ENCODE measurements at places on chromosomes 1 and 21.
A peak's percentile ranks its signal among the peaks of the same experiment; 100 is the strongest.

DNA sequence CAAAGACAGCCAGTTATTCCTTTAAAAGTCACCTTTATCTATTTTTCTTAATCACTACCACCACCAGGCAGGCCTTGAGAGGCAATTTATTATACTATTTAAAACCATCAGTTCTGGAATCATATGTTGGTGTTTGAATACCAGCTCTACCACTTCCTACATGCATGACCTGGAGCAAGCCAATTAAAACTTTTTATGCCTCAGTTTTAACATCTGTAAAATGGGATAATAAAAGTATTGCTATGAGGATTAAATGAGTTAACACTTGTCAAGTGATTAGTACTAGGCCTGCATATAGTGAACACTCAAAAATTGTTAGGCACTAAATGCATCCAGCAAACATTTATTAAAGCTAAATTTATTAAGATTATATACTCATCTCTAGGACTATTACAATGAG is 49.2 kb upstream of the ADORA3 start:
- DNase-seq, result no peak

DNA sequence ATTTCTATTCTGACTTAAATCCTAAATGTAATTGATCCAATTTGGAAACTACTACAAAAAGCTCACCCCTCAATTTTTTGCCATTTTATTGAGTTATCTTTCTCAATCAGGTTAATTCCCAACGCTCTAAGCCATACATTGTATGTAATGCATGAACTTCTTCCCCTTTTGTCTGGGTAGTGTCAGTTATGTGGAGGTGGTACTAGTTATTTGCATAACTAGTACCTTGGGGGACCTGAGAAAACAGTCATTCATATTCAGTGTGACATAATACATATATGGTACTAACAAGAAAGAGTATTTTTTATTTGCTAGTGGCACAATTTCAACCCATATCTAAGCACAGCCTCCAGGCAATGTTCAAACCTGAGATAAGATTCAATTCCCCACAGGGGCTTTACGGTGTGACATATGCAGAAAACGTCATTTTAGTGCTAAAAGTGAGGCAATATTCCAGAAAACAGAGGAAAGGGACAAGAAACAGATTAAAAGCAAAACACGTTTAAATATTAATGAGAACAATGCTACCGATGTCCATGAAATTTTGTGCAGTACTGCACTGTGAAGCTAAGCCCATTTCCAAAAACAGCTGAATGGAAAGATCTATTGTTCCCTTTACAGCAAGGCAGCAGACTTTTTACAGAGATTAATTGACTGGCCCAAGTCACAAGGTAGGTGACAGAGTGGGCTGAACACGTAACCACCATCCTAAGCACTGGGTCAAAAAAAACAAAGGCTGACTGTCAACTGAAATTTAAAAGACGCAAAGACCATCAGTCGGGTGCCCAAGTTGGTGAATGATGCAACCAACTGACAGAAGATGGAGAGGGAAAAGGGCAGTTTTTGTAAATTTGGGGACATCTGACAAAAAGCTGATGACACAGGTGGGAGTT is 1.4 kb downstream of the HLCS start:
- DNase-seq, result peak; percentile 14

DNA sequence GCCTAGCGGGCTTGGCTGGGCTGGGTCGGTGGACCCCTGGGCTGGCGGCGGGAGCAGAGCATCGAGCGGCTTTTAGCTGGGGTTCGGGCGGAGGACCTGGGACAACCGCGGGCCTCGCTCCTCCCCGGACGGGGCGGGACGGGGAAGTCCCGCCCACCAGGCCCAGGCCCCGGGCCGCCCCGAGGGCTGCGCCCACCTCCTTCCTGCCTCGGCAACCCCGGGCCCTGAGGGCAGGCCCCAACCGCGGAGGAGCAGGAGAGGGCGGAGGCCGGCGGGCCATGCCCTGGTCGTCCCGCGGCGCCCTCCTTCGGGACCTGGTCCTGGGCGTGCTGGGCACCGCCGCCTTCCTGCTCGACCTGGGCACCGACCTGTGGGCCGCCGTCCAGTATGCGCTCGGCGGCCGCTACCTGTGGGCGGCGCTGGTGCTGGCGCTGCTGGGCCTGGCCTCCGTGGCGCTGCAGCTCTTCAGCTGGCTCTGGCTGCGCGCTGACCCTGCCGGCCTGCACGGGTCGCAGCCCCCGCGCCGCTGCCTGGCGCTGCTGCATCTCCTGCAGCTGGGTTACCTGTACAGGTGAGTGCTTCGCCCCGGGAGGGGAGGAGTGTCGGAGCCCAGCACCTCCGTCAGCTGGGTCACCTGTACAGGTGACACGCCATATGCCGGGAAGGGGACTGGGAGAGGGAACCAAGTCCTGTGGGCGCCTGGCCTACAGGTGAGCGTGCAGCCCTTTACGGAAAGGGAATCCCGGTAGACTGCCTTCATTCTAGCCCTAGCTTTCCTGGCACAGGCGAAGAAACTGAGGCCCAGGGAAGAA is at the start of gene XKR8:
TSS of gene XKR8 (plus strand) at position 182 of the 812 bp plus-strand sequence. CDS start at position 279, 97 bp downstream.
- peak; percentile 85 for DNase-seq

DNA sequence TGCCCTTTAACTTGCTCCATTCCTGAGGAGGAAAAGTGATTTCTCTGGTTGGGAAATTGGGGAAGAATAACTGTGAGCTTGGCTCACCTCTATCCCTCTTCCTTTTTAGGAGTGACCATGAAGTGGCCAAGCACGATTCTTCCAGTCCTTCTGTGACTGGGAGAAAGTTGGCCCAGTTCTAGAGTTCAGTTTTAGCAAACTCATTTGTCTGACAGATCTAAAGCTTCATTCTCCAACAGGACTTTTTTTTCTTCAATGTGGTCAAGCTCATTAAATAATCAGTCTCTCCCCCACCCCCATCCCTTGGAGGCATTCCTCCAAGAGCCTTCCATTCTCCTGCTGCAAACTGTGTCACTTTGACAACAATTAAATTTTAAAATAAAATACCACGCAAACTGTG is 6.4 kb upstream of the AGL start:
- DNase-seq, result no peak

GRCh38 chr1:225772323-225772768 is 5.3 kb upstream of the SRP9 start:
- peak; percentile 82 for DNase-seq

DNA sequence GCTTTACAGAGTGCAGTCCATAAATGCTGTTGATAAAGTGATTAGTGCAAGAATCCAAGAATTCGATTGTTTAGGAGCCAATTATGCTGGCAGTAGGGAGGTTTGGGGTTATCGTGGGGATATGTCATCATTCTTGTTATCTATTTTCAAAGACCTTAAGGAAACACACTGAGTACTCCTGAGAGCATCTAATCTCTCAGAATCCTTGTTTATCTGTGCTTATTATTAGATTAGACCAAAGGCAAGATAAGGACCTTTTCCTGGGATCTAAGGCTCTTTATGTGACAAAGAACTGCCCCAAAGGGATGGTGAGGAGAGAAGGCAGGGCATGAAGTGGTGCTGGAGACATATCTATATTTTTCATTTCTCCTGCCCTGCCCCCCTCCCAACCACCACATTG is 139.1 kb downstream of the TSEN15 start:
- DNase-seq, result no peak

DNA sequence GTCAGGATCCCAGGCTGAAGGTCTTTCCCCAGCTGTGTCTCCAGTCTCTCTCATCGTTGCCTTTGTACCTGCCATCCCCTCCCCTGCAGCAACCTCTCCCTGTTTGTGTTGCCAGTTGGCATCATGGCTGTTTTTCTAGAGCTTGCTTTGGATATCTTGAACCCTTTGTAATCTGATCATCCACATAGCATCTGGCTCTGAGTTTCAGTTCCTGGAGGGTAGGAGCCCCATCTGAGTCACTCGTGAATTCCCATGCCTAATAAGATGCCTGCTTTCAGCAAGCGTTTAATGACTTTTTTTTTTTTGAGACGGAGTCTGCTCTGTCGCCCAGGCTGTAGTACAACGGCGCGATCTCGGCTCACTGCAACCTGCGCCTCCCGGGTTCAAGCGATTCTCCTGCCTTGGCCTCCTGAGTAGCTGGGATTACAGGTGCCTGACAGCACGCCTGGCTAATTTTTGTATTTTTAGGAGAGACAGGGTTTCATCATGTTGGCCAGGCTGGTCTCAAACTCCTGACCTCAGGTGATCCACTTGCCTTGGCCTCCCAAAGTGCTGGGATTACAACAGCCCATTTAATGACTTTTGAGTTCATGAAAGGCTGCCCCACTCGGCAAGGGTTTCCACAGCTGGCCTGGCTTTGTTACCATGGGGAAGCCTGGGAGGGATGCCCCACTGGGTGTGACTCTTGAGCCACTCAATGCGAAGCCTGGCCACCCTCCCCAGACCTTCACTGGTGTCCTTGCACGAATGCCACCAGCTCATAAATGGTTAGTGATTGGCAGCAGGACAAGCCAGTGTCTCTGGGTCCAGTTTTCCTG is 11.9 kb downstream of the ALPL start:
- DNase-seq, result peak; percentile 59

GRCh38 chr21:15775981-15776380 is 46.2 kb downstream of the USP25 start:
- DNase-seq, result no peak

DNA sequence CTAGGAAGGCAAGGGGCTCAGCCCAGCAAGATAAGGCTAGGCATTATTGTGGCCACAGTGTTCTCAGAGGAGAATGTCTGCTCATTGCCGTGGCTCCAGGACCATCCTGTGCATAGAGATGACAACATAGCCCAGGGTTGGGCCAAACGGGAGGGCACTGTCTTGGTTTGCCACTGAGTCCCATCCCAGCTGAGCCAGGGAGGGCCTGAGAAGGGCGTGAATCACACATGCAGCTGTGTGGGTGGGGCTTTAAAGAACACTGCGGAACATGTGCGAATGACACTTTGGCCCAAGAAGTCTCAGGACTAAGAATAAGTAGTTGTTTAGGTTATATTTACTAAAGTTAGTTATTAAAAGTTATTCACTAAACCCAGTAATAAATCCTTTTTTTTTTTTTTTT is 18.5 kb downstream of the CHAF1B start:
- no peak for DNase-seq

- no peak for DNase-seq
Measured at GRCh38 chr21:37153196-37153934, 80.3 kb downstream of the TTC3 start.

GRCh38 chr21:33230545-33231324 is 997 bp downstream of the IFNAR2 start:
- DNase-seq, result peak; percentile 53

DNA sequence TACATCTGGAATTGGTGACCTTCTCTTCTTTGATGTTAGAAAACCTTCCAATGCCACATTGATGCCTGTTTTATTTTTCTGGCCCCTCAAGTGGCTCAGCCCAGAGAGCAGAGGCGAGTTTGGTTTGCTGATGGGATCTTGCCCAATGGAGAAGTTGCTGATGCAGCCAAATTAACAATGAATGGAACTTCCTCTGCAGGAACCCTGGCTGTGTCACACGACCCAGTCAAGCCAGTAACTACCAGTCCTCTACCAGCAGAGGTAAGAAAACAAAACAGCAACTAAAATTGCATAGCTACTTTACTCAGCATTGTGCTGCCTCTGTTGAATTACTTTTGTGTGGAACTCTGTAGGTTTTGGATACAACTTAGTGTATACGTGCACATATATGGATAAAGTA is 97.6 kb downstream of the CC2D1B start:
- DNase-seq, result peak; percentile 73

- no peak for DNase-seq
Measured at GRCh38 chr1:54377040-54377691, 29.0 kb downstream of the SSBP3 start.

GRCh38 chr1:24727501-24728216 is 17.6 kb upstream of the CLIC4 start:
- peak; percentile 97 for DNase-seq

- DNase-seq, result no peak
Measured at GRCh38 chr1:15139654-15140350, 13.7 kb upstream of the TMEM51 start.

GRCh38 chr1:173409613-173410012 is 67.5 kb upstream of the PRDX6 start:
- DNase-seq, result peak; percentile 84

- no peak for DNase-seq
Measured at GRCh38 chr1:212951126-212951946, 995 bp downstream of the VASH2 start.

DNA sequence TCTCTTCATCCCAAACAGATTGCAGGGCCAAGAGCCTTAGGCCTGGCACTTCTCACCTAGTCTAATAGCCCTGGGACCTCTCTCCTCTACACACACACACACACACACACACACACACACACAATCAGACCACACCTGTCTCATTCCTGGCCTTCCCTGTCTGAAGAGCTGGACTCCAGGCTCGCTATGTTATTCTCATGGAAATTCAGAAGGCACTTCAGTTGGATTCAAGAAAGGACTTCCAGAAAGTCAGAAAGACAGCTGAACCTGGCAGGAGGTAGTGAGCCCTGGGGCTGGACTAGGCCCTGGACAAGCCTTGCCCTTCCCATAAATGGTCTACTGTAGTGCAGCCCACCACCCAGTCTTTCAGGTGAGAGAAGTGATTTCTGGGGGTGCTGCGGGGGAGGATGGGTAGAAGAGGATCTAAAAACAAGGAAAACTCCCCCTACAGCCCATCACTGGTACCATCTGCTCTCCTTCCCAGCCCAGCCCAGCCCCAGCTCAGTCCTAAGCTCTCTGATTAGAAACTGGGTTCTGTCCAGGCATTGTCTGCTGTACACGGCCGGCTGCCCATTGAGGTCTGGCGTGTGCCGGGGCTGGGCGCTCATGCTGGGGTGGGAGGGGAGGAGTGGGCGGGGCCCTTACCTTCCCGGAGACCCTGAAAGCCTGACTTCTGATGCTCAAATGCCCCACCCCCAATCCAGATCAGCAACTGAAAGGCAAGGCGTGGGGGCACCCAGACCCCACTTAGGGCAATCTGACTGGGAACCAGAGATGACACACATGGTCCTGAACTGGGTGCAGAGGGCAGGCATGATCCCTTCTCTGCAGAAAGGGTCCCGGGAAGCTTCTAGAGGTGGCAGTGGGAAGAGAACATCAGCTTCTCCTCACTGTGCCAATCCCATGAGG is 2.5 kb downstream of the KIF21B start:
- DNase-seq, result no peak

- DNase-seq, result no peak
Measured at GRCh38 chr21:44802396-44803153, 955 bp upstream of the UBE2G2 start.

DNA sequence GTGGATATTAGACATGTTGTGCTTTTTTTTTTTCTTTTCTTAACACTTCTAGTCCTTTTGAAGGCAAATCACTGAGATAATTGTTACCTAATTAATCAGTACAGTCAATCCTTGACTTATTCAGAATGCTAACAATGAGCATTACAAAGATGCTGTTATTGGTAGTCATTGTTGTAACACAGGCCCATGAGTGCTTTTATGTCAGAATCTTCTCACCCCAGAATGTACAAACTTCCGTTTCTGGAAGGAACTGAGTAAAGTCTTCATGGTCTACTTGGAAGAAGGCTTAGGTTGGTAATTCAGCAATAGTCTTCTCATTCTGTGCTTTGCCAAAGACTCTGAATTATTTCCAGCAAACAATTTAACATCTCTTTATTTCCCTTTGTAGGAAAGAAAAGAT is 3.1 kb downstream of the KCNK1 start:
- no peak for DNase-seq

DNA sequence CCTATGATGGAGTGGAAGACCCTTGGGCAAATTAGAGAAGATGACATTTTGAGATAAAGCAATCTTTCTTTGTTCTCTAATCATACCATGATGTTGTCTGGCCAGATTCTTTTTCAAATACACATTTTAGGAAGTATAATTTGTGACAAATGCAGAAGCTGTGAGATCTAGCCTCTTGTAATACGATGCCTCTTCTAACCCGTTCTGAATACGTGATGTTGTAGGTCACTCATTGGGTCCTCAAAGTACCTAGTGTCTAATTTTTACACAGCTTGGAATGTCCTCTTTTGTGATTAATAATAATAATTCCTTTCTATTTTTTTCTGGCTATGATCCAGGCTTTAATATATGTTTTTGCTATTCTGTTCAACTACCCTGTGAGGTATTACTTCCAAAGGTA is 502.7 kb downstream of the NUF2 start:
- no peak for DNase-seq

All from suppressor macrophage treated with lipopolysaccharide for 4 hours (primary cell).